Endodermal cell (in vitro differentiated cells): ENCODE measurements at places on chromosomes 3 and 15.

DNA sequence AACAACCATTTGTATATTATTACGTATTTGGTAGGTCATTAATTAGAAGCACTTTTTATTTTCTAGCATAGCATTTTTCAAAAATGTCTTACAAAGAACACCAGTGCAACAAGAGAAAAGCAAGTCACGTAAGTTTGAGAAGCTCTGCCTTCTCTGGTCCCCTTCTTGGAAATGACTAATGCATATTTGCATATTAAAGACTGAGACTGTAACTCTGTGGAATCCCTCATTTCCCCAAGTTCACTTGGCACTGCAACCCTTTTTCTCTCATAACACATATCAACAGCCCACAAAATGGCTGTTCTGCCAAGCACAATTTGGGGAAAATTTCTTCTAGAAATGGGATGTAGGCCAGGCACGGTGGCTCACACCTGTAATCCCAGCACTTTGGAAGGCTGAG is 176.3 kb downstream of the ERC2 start:
- DNase-seq = no peak

GRCh38 chr3:72678380-72678779 is 169.9 kb downstream of the SHQ1 start:
- no peak for DNase-seq

DNA sequence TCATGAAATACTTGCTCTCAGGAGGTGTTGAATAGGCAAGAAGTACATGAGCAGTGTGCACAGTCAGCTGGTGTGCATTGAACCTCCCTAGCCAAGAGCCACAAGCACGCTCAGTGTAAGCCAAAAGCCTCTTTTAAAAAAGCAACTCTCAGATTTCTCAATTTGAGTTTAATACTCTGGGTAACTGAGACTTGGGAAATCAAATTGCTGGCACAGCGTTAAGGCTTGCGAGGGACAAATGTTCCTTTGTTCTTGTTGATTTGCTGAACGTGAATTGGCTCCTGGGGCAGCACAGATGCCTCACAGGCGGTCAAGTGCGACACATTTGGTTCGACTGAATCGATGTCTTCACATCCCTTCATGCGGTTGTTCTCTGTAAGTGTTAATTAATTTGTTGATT is at the start of gene FAM240A:
FAM240A (plus strand) TSS at position 202 of the 400 bp plus-strand sequence; CDS start at position 361, 159 bp downstream.
- peak; percentile 17 for DNase-seq

GRCh38 chr3:18679238-18679637 is 254.1 kb upstream of the SATB1 start:
- DNase-seq = no peak

DNA sequence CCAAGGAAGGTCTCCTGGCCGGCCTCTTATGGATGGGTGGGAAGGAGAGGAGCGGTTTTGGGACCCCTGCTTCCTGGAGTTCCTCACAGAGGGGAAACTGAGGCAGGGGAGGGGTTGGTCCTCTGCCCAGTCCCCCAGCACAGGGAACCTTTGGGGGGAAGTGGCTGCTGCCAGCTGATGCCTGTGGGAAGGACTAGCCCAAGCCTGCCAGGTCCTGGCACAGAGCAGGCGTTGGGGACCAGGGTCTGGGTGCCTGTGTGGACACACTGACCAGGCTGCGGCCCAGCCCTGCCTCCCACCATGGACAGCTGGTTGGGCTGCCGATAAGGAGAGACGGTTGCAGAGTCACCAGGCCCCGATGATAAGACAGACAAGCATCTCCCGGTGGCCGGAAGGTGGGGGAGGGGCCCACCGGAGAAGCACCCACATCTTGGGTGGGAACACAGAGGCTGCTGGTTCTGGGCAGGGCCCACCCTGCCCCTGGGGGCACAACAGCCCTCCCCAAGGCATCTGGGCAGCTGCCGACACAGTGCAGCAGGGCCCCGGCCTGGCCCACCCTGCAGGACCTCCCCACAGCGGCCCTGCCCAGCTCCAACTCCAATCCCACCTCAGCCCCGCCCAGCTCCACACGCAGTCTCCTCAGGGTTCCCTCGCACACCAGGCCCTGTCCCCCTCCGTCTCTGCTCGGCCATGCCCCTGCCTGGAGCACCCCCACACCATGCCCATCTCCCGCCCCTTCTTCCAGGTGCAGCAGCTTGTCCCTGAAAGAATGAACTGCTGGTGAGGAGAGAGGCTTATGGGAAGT is 50.7 kb downstream of the DNAJB8 start:
- no peak for DNase-seq

DNA sequence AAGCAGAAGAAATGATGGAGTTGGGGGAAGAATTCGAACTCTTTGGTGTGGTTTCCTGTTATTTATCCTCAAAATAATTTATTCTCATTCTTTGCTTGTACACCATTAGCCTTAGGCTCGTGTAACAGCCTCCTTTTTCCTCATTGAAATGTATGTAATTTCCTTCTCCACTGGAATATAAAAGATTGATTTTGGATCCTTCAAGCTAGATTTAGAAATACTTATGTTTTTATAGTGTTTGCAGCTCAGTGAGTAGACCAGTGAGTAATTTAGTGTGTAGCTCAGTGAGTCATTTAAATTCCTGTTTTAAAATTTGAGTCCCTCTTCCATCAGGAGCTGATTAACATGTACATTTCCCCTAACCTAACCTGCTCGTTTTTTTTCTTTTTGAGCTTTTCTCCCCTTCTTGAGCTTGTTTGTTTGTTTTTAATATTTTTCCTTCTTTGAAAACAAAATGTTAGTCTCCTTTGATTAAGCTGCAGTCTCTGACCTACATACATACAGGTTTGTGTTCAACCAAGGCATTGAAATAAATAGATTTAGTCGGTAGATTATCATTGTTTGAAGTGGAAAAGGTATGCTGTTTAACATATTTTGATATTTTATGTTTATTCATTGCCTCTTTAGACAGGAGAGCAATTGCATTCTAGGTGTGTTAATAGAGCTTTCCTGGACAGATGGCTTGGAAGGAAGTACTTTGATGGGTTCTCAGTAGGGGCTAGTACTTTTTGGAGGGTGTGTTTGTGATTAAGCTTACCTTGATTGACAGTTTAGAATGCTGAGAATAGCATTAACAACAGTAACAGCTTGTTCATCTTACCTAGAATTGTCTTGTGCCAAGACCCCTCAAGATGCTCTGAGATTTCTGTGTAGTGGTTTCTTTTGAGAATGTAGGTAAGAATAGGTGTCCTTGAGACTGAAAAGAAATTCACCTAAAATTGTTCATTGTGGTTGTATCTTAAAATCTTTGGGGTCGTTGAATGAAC is 5.9 kb downstream of the USP3 start:
- no peak for DNase-seq

DNA sequence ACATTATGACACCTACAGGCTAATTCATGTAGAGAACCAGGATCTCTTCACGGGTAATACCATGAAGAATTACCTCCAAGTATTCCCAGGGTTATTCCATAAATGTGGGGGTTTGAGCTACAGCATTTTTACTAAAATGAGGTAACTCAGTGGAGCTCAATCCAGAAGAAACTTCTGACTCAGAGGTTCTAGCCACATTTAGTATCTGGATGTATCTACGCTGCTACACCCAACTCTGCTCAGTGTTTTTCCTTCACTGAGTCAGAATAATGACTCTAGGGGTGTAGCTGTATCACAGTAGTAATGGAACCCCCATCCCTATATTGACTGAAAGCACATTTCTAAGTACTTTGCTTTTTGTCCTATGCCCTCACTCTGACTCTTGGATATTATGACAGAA is 52.4 kb downstream of the COPS2 start:
- no peak for DNase-seq

- peak; percentile 80 for DNase-seq
Measured at GRCh38 chr3:54122324-54123002, at the start of gene CACNA2D3. Gene CACNA2D3 (plus strand): TSS chr3:54122552.

- peak; percentile 52 for DNase-seq
Measured at GRCh38 chr3:134971306-134971705, 176.2 kb downstream of the EPHB1 start.

- DNase-seq = peak; percentile 42
Measured at GRCh38 chr3:50123394-50124051, 31.6 kb upstream of the SEMA3F start.

DNA sequence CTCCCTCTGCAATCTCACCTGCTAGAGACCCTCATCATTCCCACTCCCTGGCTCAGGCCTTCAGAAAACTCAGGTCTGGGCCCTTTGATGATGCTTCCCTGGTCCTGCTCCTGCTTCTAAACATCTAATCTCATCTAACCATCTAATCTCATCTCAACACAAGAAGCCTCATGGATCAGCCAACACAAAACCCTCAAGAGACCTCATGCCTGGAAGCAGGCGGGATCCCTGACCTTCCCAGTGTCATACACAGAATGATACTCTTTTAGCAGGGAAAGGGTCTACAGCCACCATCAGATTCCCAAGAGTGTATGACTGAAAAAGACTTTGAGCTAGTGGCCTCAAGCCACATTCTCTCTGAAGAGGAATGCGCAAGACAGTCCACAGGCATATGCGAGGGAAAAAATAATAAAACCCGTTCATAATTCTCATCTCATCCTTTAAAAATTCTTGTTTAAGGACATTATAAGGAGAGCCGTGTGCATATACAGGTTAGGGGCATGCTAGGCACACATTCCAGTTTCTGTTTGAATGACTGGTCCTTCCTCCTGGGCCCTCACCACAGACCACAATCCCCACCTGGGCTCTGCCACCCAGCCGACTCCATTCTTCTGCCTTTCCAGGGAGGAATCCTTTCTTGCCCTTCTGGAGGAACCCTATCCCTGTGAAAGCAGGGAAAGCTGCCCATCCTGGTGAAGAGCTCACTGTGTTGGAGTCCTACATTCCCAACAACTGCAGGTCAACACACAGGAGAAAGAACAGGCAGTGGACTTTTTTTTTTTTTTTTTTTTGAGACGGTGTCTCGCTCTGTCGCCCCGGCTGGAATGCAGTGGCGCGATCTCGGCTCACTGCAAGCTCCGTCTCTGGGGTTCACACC is 2.2 kb downstream of the ZXDC start:
- DNase-seq = no peak

DNA sequence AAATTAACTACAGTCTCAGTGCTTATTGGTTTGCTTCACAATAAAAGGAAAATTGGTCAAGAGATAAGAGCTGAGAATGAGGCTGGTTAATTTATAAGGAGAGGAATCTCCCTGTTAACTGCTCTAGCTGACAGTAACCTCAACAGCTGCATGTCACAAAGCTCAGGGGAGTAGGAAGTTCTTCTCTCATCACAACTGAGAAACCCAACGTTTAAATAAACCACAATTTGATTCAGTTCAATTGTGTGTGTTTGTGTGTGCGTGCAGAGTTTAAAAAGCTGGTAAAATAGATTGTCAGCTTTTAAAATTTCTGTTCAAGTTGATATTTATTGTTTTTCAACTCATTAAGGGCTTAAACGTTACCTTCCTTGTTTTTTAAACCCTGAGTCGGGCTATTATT is 3.5 kb upstream of the TGFBR2 start:
- no peak for DNase-seq

DNA sequence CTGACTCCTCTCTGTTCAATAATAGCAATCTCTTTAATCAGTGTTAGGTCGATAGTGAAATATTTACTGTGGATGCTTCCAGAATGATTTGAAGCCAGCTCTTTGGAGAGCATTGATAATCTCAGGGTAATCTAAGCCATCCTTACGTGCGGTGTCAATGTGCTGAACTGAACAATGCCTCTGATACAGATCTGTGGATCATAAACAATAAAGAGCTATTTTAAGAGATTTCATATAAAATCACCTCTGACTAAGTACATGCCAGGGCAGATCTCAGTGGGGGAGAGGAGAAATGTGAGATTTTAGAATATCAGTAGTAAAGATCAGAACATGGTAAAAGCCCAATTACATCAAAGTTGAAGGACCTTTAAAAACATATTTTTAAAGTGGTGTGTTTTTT is 319.3 kb upstream of the GBE1 start:
- DNase-seq = no peak

GRCh38 chr3:45516829-45517228 is 77.7 kb upstream of the LIMD1 start:
- no peak for DNase-seq

DNA sequence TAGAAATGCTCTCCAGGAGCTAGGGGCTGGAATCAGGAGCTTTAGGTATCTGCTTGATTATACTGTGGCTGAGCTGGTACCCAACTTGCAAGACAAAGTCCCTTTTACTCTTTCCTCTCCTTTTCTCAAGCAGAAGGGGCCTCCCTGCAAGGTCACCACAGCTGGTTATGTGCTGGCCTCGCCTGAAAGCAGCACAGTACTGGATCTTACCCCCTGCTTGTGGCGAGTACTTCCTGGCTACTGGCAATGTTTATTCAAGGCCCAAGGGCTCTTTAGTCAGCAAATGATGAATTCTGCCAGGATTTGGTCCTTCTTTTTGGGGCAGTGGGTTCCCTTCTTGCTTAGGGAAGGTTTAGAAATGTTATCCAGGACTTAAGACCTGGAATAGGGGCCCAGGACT is 234.6 kb downstream of the RAP2B start:
- peak; percentile 42 for DNase-seq

GRCh38 chr3:39250116-39250747 is 29.6 kb downstream of the CX3CR1 start:
- no peak for DNase-seq

- no peak for DNase-seq
Measured at GRCh38 chr3:14490255-14490654, 49.9 kb downstream of the GRIP2 start.

DNA sequence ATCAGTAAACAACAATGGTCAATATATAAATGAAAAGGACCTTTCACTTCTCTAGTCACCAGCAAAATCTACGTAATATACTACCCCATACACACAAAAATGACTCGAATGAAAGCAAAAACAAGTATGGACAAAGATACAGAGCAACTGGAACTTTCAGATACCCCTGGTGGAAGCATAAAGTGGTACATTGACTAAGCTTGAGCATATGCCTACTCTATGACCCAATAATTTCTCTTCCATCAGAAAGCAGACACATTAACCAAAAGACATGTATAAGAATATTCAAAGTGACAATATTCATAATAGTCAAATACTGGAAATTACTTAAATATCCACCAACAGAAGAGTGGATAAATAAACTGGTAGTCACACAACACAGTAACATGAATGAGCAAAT is 86.0 kb downstream of the EFL1 start:
- no peak for DNase-seq

DNA sequence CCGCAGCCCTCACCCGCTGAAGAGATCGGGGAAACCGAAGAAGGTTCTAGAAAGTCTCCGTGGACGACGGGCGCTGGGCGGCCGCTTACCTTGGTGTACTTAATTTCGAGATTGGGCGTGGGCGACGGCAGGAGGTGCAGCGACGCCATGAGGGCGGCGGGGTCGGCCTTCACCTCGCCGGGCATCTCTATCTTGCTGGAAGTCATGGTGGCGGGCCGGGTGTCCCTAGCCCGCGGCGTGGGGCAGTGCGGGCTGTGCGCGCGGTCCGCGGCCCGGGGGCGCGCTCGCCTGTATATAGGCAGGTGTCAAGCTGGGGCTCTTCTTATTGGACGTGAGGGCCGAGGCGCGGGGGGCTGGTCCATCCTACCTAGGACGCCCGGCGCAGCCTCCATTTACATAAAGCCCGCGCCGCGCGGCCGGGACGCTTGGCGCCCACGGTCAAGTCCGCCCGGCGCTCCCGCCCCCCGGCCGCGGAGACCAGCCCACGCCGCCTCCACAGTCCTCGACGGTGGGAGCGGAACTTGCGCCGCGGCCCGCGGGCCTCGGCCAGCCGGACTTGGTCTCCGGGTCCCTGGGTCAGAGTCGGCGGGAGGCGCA is at the start of gene ALDH1A2:
ALDH1A2 (minus strand) TSS at position 267 of the 597 bp plus-strand sequence; CDS start at position 206, 61 bp downstream.
- DNase-seq = peak; percentile 78
